Liver (tissue), 10 donors: ENCODE measurements at places on chromosomes 5 and 9. TPM values are rescaled to one million over a fixed set of nuclear protein-coding genes. Genes with fewer than 3 reads are reported as not detected.

DNA sequence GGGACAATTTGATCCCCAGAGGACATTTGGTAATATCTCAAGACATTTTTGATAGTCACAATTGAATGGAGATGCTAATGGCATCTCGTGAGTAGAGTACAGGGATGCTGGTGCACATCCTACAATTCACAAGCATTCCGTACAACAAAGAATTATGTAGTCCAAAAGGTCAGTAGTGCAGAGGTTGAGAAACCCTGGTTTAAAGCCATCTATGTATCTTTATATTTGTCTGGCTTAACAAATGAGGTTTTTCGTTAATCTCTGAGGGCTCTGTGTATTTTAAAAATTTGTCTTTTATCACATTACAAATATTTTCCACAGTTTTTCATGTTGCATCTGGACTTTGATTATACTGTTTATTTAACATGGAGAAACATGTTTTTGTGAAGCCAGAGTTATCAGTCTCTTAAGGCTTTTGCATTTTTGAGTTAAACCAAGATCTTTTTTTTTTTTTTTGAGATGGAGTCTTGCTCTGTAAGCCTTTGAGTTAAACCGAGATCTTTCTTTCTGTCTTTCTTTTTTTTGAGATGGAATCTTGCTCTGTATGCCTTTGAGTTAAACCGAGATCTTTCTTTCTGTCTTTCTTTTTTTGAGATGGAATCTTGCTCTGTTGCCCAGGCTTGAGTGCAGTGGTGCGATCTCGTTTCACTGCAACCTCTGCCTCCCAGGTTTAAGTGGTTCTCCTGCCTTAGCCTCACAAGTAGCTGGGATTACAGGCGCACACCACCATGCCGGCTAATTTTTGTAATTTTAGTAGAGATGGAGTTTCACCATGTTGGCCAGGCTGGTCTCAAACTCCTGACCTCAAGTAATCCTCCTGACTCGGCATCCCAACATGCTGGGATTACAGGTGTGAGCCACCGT, 2.8 kb downstream of the HSDL2 start:
- no peaks in the 10 kb centered on the region for H3K27me3 ChIP-seq
- DNase-seq: no peak
- H3K36me3 ChIP-seq: no peaks in the 10 kb centered on the region

GRCh38 chr5:133006653-133007052, 19.7 kb downstream of the ZCCHC10 start:
- no peaks in the 10 kb centered on the region for H3K27me3 ChIP-seq
- DNase-seq: no peak
- no peaks in the 10 kb centered on the region for H3K4me1 ChIP-seq
- H3K36me3 ChIP-seq: peaks cover 4% of the 10 kb centered on the region

DNA sequence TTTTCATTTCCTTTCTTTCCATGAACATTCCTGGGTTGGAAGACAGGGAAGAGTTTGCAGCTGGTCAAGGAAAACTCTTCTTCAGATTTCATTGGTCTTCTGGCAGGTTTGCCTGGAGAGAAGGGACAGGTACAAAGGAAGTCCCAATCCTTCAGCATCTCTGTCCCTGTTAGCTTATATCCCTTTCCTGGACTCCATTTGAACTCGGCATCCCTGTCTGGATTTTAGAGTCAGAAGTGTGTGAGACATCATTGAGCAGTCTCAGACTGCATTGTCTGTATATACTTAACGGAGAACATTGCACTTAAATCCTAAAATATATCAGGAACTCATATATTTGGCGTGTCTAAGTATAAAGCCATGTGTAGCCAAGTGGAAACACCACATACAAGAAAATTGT, 54.9 kb downstream of the ADGRV1 start:
- no peaks in the 10 kb centered on the region for H3K27me3 ChIP-seq
- DNase-seq: no peak
- H3K4me1 ChIP-seq: no peaks in the 10 kb centered on the region
- no peak overlapping the region for H3K4me3 ChIP-seq
- H3K27ac ChIP-seq: no peak overlapping the region
- no peaks in the 10 kb centered on the region for H3K36me3 ChIP-seq

DNA sequence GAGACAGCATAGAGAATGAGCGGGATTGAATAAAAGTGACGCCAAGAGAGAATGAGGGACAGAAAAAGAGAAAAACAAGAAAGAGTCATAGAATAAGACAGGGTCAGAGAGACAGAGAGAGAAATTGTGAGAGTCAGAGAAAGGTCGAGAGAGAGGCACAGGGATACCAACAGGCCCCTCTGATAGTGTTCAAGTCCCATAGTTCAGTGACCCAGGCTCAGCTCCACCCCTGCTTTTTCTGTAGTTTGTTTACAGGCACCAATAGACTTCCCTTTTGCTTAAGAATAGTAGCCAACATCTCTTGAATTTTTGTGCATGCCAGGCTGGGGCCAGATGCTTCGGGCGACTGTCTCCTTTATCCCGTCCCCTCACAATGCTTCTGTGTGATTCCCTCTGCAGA, 62.5 kb downstream of the ARHGEF37 start:
- H3K4me3 ChIP-seq: no peak overlapping the region
- DNase-seq: no peak
- H3K27me3 ChIP-seq: no peaks in the 10 kb centered on the region
- H3K36me3 ChIP-seq: no peaks in the 10 kb centered on the region
- peak overlapping the region; percentile 27 for H3K27ac ChIP-seq

GABBR2 gene
- polyA plus RNA-seq: 0.03 TPM
